ENCODE measurements at places on chromosomes 12 and 14.

- DNase-seq: no peak
These were observed 90.3 kb downstream of the LGMN start for GRCh38 chr14:92658160-92658559.

GRCh38 chr12:88245905-88246304 lies 103.8 kb downstream of the TMTC3 start:
- no peak for DNase-seq

DNA sequence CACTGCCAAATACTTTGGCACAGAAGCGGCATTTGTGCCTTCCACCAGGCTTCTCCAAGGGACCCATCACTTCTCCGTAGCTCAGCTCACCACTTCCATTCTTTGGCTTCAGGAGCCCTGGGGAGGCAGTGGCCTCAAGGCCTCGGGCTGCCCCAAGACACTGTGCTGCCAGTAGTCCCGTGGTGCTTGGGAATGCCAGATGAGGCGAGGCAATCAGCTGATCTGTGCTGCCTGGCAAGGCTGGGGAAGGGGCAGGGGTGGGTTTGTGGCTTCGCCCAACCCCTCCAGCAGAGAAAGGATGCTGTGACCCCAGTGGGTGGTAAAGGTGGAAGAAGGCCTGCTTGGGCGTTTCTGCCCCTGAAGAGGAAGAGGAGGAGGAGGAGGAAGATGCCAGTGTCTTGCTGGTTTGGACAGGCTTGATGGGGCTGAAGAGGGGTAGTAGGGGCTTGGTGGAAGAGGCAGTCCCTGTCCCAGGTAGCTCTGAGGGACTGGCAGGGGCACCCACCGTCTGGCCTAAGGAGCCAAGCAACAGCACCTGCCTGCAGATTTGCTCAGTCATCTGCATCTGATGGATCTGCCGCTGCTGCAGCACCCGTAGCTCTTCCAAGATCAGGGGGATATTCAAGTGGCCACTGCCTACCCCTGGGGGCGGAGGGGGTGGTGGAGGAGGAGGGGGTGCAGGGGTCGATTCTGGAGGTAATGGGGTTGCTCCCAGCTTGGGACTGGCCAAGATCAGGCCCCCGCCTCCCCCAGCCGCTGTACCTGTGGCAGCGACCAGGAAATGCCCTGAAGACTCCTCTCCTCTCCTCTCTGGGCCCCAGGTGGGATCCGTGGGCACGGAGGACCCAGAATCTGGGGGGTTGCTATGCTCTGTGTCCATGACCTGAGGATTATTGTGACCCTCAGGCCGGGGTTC lies 1.3 kb downstream of the SALL2 start:
- no peak for DNase-seq

DNA sequence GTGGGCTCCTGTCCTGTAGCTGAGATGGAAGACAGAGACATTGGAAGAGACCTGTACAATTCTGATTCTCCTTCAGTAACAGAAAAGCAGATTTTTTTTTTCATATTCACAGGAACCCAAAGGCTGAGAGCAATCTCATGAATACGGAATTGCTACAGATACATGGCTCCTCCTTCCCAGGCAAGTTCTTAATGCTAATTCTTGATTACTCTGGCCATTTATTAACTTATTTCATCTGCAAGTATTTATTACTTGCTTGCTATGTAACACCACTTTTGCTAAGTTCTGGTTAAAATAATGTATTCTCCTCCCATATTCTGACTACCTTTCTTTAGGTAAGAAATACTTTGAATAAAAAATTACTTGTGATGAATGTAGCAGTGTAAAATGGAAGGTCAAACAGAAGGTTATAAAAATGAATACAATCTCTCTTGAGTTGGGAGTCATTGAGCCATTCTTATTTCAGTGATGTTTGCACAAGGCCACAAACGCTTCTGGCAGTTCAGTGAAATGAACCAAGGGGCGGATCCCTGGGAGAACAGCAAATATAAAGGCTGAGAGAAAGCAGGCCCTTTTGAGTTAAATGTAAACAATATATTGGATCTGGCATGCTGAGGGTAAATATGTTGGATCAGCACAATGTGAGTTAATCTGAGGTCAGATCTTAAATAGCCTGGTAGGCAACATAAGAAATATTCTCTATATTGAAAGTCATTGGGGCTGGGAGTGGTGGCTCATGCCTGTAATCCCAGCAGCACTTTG lies 37.6 kb downstream of the MUCL1 start:
- peak; percentile 96 for DNase-seq

DNA sequence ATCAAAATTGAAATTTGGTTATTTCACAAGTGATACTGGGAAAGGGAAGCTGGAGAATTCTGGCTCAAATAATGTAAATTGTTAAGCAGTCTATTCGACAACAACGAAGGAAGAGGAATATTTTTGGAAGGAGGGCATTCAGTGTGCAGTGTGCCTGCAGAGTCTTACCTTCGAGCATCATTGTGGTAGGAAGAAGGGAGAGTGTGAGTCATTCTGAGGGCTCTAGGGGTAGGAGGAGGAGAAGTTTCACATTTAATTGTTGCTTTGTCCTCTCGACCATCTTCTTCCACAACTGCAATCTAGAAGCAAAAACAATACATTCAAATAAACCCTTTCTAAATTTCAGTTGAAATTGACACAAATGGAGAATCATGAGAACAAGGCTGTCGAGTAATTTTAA lies 263.0 kb downstream of the ACSS3 start:
- DNase-seq: no peak

DNA sequence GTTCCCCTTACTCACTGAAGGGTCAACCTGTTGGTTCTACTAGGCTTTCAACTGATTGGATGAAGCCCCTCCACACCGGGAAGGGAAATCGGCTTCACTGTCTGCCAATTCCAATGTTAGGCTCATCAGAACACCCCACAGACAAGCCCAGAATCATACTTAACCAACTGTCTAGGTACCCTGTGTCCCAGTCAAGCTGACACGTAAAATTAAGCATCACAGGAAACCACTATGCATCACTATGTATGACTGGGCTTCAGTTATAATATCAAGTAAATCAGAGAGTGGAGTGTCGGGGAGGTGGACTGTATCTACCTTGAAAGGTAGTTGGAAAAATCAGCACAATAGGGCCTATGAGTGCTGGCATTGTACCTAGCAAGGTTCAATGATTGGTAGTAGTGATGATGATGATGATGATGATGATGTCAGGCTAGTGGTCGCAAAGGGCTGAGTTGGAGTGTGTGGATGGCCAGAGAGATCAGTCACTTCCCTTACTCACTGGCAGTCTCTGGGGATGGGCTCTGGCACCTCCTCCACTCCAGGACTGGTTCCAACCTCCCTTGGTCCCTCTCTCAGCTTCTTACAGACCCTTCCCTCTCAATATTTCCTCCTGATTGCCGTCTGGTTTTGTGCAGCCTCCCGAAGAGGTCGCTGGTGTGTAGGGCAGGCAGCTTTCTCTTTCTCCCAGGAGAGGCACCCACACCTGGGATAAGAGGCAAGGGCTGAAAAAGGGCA lies 3.3 kb upstream of the ATG101 start:
- no peak for DNase-seq

GRCh38 chr14:52868911-52869618 lies 77.7 kb upstream of the GNPNAT1 start:
- DNase-seq: no peak

DNA sequence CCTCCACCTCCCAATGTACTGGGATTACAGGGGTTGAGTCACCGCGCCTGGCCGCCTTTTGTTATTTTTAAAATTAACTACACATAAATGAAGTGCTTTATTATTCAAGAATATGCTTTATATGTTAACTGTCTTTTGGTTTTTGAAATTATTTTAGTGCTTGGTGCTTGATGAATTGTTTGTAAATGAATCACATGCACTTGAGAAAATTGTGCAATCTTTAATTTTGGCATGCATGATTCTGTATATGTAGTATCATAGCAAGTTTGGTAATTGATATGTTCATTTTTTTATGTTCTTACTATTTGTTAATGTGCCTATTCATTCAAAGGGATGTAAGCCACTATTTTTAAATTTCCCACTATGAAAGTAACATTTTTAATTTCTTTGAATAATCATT lies 440.9 kb downstream of the NAV3 start:
- DNase-seq: no peak

- no peak for DNase-seq
These were observed 13.6 kb upstream of the TAS2R14 start for GRCh38 chr12:10952645-10953044.

Measured in NCI-H2081 (cell line).